CD8-positive, alpha-beta memory T cell (primary cell): ENCODE measurements at places on chromosomes 11 and 22. TPM values are rescaled to one million over a fixed set of nuclear protein-coding genes. Genes with fewer than 3 reads are reported as not detected.
A peak's percentile ranks its signal among the peaks of the same experiment; 100 is the strongest.

DNA sequence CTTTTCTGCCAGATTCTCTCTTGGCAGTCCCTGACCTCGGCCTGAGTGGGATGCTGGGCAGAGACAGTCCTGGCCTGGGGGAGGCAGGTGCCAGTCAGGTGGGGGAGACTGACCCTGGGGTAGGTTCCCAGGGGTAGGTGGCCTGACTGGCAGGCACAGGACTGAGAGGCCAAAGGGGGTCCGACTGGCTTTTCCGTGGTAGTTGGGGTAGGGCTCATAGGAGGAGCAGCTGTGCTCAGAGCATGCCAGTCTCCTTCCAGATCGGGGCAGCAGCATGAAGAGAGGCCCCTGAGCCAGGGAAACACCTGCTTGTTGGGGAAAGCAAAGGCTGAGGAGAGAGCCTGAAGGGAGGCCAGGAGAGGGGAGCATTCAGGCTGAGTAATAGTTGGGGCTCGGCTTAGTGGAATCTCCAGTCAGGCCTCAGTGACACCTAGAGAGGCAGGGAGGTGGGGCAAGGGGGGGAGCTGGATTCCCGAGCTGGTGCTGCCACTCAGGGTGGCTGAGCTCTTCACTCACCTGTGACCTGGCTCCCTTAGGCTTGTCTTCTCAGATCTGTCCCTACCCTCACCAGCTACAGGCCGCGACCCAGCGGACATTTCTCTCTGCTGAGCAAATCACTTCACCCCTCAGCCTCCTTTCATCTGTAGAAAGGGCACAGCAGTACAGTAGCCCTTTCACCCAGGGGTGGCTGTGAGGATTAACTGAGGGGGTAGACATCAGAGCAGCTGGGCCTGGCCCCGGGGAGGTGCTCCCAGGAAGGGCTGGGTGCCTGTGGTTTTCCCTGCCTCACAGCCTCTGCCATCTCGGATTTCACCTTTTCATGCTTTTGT is 26.2 kb downstream of the MCM5 start:
- DNase-seq, result no peak

NXPE2 gene
- total RNA-seq, result not detected

CCDC87 gene
- total RNA-seq, result 0.27 TPM

GRCh38 chr11:128419012-128419767 is 168.2 kb downstream of the ETS1 start:
- DNase-seq, result no peak

GGT5 gene
- not detected for total RNA-seq

GRCh38 chr22:17869285-17870096 is 95.2 kb upstream of the BID start:
- DNase-seq, result no peak

- DNase-seq, result no peak
These were observed 772 bp downstream of the GRAP2 start for GRCh38 chr22:39901565-39902146.

GRCh38 chr22:42190274-42190673 is 59.7 kb upstream of the CYP2D6 start:
- DNase-seq, result no peak

MRGPRE gene
- not detected for total RNA-seq

GRCh38 chr22:49373289-49373666 is 454.4 kb downstream of the BRD1 start:
- DNase-seq, result no peak

MIOX gene
- not detected for total RNA-seq

GRCh38 chr11:76147106-76147740 is 59.1 kb downstream of the WNT11 start:
- DNase-seq, result no peak

DNA sequence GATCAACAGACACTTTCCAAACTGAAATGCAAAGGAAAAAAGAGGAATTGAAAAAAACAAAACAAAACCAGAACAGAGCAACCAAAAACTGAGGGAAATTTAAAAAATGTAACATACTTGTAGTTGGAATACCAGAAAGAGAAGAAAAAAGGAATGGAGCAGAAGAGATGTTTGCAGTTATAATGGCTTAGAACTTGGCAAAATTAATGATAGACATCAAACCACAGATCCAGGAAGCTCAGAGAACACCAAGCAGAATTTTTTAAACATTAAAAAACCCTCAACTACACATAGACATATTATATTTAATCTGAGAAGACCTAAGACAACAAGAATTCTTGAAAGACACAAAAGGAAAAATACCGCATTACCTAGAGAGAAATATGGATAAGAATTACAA is 46.1 kb downstream of the ASCL2 start:
- no peak for DNase-seq

DNA sequence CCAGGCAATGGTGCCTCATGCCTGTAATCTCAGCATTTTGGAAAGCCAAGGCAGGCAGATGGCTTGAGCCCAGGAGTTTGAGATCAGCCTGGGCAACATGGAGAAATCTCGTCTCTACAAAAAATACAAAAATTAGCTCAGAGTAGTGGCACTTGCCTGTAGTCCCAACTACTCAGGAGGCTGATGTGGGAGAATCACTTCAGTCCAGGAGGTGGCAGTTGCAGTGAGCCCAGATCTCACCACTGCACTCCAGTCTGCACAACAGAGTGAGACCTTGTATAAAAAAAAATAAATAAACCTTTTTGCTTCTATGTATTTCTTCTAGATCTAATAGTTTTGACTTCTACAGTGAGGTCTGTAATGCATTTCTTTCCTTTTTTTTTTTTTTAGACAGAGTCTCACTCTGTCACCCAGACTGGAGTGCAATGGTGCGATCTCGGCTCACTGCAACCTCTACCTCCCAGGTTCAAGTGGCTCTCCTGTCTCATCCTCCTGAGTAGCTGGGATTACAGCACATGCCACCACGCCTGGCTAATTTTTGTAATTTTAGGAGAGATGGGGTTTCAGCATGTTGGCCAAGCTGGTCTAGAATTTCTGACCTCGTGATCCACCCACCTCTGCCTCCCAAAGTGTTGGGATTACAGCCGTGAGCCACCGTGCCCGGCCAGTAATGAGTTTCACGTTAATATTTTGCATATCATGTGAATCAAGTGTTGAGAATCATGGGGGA is 18.1 kb upstream of the RDX start:
- DNase-seq, result no peak

GRCh38 chr11:126327281-126328000 is 23.6 kb downstream of the DCPS start:
- no peak for DNase-seq

- no peak for DNase-seq
These were observed 54.9 kb downstream of the ME3 start for GRCh38 chr11:86617502-86617901.

- no peak for DNase-seq
These were observed 4.5 kb downstream of the PARVA start for GRCh38 chr11:12381875-12382274.

TYMP gene
- total RNA-seq, result 93.6 TPM

SMPD1 gene
- total RNA-seq, result 30.4 TPM

- DNase-seq, result no peak
These were observed 19.6 kb upstream of the TXNRD2 start for GRCh38 chr22:19961201-19961580.

DNA sequence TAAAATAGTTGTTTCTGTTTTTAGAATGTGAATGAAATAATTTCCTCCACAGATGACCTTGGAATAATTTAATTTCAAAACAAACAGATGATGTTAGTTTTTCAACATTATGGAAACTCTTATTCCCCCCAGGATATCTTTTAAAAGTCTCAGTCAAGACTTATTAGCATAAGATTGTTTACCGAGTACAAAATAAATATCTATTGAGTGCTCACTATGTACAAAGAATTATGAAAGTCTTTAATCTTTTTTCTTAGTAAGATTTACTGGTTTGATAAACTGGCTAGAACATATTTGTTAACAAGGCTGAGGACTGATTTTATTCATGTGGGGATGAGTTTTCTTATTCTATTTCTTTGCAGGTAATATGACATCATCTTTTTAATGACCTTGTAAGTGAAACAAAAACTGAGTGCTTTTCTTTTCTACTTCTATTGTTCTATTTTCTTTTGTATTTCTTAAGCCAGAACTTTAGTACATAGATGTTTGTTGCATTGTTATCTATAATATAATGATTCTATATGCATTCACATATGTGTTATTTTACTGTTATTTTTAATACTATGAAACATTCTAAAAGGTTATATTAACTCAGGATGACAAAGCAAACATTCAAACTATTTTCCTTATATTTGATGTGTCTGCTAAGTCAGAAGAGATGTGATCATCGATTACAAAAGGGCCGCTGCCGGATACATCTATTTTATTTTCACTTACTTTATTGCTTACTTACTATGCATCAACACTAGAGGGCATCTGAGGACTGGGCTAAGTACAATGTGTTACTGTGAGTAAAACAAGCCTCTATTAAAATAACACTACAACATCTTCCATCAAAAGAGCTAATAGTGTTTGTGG is 111.0 kb upstream of the ARHGAP42 start:
- DNase-seq, result no peak

- DNase-seq, result no peak
These were observed 2354.7 kb upstream of the RAG2 start for GRCh38 chr11:38952698-38953097.

KRTAP5-9 gene
- not detected for total RNA-seq

C1QTNF5 gene
- total RNA-seq, result not detected

DNA sequence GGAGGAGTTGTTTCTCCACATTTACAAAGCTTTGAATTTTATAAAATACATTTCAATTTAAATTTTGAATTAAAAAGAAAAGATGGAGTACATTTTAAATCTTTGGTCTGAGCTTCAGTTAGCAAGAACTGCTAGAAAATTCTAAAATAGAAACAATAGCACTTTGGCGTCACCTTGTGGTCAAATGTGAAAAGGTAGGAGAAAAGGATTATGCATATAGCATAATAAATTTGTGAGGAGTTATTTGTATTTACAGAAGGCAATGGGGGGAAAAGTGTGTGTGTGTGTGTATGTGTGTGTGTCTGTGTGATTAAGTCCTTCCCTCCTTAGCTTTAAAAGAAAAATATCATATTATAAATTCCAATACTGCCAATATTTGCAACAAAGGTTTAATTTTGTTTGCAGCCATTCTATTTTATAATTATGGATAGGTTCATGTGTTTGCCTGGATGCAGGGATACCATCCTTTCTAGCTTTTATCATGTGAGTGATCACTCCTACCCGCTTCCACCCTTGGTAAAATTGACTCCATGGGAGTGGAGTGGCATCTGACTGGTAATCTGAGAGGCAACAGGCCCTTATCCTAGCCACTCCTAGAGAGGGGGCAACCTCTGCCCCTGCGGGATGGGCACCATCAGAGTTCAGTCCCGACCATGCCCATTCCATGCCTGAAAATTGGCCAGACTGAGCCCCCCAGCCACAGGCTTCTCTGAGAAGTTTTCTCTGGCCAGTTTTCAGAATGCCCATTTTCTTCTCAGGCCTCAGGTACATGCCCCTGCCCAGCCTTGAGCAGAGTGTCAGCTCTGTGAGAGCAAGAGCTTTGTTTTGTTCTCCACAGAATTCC is 13.6 kb upstream of the LGR4 start:
- DNase-seq, result peak; percentile 7

DNA sequence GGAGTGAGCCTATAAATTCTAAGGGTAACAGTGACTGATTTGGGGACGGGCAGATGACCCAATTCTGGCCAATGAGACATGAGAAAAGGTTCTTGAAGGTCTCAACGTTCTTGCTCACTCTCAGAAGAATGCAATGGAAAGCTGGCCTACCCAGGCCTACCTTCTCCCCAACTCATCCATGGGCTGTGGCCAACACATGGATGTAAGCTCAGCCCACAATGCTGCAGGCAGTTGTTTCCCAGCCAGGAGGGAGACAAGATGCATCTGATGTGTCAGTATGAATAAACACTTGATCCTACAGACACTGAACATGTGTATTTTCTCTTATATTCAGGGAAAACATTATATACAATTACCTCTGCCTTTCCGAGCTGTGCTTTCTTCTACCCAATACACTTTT is 24.4 kb downstream of the PI4KA start:
- DNase-seq, result no peak

DNA sequence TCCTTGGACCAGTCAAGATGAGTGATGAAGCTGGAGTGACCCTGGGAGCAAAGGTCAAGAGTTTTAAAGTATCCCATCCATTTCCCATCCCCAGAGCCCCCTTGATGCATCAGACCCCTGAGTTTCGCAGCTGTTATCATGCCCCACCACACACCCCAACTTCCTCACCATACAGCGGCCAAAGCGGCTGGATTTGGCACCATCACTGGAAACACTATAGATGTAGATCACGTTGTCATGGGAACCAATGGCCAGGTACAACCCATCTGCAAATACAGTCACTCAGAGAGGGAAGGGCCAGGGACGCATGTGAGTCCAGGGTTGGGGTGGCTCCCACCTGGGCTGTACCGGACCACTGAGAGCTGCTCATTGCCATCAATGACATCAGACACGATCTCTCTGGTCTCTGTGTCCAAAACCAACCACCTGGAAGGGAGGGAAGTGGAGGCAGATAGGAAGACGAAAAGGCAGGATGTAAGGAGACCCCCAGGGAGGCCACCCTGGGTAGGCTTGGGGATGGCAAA is 2.2 kb upstream of the MTA2 start:
- DNase-seq, result no peak

DNA sequence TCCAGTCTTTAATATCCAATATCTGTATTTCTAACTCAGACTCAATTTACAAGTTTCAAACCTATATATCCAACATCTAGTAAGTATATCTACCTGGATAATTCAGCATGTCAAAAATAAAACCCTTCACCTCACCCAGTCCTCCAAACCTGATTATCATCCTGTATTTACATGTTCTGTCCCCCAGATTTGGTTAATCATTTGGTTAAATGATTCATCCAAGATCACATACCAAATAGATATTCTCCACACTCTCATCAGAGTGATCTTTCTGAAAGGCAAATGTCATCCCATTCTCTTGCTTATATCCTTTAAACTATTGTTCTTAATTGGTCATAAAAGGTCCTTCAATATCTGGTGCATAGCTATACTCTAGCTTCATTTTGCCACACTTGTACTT is 199.0 kb downstream of the SOX6 start:
- DNase-seq, result no peak

INS gene
- not detected for total RNA-seq

OR51B4 gene
- total RNA-seq, result not detected

AMPD3 gene
- 10.8 TPM for total RNA-seq

OR2D2 gene
- not detected for total RNA-seq

DNA sequence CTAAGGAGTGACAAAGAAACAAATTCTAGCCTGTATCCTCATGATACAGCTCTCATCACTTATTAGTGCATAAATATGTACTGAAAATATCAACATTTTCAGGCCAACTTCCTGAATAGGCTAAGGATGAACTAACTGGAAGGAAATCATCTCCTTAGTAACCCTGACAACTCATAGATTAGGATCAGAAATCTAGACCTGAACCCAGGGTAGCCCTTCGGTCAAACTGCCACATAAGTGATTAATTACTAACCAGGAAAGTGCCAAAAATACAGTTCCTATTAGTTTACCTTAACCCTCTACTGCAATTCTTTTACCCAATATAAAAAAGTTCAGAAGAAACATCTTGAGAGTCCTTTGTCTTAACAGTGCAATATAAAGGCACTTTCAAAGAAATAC is 40.0 kb downstream of the AMBRA1 start:
- no peak for DNase-seq

TREH gene
- total RNA-seq, result not detected

DNA sequence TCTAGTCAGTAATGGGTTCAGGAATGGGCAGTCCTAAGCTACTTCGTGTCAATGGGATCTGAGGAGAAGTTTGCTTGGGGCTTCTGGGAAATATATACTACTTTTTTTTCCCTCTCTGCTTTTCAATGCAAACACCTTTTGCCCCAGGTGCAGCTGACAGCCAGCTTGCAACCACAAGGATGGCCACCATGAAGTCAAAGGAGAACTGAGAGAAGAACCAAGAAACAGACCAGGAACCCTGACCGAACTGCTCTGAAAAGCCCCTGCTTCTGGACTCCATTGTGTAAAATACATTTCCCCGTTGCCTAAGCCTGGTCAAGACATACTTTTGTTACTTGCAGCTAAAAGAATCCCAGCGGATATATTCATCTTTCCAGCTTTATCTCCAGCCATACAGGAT is 20.1 kb upstream of the CD44 start:
- DNase-seq, result no peak
